ENCODE measurements at places on chromosomes 7 and 10.
A peak's percentile ranks its signal among the peaks of the same experiment; 100 is the strongest.

DNA sequence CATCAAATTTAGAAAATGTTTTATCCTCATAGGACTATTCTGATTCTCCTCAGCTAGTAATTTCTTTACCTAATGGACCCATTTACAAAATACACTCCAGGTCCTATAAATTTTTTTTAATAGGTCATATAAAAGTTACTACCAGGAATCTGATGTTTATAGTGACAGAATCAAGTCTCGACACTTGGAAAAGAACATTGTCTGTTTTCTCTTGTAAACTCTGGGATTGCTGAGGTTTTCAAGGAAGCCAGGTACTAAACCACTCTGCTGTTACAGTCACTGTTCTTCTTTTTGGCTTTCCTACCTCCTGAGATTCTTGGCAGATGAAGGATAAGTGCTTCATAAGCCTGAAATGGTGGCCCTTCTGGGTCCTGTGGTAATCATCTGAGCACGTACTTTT, 493.1 kb downstream of the AUTS2 start:
- DNase-seq, result no peak

DNA sequence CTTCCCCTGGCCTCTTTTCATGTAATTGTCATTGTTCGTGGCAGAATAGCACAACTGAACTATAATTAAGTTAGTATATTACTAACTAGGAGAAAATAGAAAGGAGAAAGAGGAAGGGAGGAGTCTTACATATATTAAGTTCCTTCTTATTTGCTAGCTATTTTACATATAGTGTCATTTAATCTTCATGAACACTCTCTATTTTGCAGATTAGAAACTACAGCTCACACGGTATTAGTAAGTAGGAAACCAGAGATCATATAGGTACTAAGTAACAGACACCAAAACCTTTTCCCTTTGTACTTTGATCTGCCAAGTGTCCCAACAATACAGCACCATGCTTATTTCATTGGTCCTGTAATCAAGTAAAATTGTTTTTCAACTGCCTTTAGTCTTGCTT, 202.4 kb upstream of the HPS1 start:
- no peak for DNase-seq

GRCh38 chr10:5047912-5048628, 44.4 kb upstream of the AKR1C2 start:
- DNase-seq, result no peak

GRCh38 chr7:110987127-110987693, 103.7 kb upstream of the LRRN3 start:
- DNase-seq, result no peak

- no peak for DNase-seq
Measured at GRCh38 chr7:89072081-89072480, 276.5 kb upstream of the TEX47 start.

DNA sequence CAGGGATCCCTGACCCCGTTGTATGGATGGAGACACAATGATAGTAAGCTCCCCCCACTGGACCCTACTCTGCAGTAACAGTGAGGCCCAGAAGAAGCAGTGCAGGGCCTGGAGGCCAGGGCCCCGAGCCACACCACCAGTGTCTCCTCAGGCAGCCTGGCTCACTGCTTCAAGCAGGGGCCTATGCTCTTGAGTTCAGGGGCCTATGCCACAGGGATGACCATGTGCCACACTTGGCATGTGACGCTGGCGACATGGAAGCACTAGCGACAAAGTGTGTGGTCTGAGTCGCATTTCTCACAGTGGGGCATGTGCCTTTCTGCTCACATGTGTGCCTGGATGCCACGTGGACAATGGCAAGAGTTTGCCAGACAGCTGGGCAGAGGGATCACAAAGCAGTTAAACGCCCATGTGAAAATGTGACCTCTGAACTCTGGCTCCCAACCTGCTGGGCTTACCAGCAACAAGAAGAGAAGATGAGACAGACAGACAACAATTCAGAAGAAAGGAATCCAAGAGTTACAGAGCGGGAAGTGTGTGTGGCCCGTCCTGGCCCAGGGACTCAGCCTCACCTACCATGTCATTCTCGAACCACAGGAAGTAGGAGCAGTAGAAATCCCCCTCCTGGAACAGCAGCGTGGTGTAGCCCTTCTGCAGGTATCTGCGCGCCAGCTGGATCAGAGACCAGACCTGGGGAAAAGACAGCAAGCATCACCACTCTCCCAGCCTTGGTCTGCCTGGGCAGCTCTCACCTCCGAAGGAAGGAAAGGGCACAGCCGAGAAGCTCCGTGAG, 4.7 kb upstream of the PYROXD2 start:
- DNase-seq, result no peak

GRCh38 chr7:105743351-105744090, 132.9 kb downstream of the ATXN7L1 start:
- no peak for DNase-seq

- no peak for DNase-seq
Measured at GRCh38 chr10:18500576-18500975, 150.8 kb downstream of the NSUN6 start.

DNA sequence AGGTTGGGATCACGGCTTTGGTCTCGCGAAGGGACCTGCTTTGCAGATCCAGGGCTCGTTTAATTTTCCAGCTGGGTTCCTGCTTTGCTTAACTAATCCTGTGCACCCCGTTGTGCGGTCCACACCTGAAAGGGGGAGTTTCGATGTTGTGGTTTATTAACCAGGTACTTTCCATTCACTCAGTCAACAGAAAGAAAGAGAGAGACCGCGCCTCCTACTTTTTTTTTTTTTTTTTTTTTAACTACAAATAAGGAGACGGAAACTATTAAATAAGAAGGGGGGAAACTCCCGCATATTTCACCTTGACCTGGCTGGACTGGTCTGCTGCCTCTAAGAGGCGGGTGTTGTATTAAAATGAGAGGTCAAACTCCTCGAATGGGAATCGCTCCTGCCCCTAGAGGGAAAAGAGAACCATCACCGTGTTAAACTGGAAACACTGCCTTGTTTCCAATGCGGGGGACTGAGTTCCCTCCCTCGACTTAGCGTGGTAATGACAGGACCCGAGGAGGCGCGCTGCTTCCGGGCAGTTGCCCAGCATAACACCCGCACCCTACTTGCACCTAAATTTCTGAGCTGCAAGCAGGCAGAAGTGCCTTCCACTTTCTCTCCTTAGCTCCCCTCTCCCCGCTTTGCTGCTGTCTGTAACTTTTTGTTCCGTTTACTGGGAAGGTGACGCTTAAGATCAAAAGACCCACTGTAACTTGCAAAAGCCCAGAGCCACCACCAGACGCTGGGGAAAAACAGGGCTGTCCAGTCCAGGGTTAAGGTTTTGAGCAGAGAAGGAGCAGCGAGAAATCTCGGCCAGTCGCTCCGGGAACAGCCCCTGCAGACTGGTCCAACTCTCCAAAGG, 1.1 kb upstream of the ITGB8 start:
- peak; percentile 13 for DNase-seq

DNA sequence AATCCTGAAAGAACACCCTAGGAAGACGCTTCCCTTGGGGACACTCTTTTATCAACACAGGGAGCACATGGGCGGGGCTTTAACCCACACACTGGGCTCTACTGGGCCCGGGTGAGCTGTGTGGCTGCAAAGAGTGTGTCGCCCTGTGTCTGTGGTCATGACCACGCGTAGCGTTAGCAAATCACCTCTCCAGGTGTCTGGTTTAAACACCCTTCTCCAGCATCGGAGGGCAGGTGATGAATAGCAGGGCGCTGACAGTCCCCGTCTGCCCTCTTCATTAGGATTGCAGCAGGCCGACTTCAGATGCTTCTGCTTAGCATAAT, 127.7 kb downstream of the ADARB2 start:
- DNase-seq, result no peak

DNA sequence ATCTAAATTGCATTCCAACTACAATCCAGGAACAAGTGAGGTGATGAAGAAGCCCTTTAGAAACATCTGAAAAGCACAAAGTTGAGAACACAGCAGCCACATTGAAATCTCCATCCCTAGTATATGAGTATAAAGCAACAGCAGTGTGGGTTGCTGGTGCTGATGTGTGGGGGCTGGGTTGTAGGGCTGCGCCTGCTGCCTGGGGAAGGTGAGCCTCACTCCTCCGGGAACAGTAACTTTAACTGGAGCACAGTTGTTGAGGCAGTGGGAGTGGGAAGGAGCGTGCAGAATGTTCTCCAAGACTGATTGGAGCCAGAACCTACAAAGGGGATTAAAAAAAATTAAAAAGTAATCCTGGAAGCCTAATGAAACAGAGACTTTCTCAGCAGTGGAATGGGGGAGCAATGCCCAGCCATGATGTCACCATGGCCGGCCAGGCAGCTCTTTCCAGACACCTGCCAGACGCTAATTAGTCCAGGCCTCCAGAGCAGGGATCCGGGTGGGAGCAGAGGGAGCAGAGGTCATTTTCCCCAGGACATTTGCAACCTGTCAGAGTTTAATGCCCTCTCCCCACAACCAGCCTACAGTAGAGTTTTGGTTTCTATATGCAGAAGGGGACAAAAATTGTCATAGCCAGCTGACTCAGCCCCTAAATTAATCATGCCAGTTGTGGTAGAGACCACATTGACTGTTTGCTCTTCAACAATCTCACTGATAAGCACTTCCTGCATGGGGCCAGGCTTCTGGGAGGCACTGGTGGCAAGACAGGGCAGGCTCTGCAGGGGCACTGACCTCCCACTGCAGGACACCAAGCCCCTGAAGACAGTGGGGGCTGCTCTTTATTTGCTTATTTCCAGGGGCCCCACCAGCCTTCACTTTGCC, 133.0 kb upstream of the ZNF32 start:
- no peak for DNase-seq

DNA sequence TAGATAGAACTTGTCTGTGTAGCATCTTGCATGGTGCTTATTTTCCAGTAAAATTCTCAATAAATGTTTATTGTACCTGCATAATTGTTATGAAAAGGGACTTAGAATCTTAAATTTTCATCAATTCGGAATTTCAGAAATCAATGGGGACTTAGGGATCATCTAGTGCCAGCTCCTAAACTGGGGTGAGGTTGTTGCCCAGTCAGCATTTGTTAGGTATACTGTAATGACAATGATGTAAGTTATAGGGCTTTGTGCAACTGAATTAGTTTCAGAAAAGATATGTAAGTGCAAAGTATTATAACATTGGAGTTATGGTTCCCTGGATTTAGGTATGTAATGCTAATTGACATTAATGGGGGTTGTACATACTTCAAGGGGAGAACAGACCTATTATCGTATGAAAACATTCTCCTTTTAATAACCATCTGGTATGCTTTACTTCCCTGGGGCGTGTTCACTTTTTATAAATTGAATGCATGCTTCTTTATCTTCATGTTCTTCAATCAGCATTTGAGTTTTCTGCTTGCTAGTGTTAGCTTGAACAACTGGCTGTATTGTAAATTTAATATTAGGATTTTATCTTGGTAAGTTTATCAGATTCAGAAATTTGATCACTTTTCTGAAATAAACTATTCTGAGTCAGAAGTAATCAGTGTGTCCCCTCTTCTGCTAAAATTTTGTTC, 270.3 kb downstream of the BBS9 start:
- DNase-seq, result no peak

GRCh38 chr10:27819781-27820531, 74.3 kb upstream of the MKX start:
- no peak for DNase-seq

GRCh38 chr10:97025613-97026242, 160.0 kb downstream of the SLIT1 start:
- DNase-seq, result no peak

GRCh38 chr7:148191391-148192065, 399.0 kb upstream of the C7orf33 start:
- no peak for DNase-seq

DNA sequence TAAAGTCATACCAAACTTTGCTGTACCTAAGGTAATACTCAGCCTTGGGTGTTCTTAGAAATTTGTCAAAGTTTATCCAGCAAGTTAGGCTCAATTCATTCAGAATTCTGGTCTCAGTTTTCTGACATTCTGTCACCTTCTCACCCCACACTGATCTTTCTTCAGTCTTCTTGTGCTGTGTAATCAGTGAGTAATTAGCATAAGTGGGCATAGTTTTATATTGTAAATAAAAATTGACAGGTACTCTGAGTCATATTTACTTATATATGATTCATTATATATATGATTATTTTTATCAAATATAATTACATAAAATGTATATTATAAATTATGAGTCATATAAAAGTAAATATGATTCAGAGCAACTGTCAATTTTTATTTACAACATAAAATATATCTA, 170.9 kb upstream of the MAGI2 start:
- DNase-seq, result no peak

GRCh38 chr7:1117321-1117928, 29.5 kb downstream of the GPER1 start:
- DNase-seq, result no peak

- DNase-seq, result no peak
Measured at GRCh38 chr7:137987018-137987349, 14.9 kb downstream of the CREB3L2 start.

- DNase-seq, result no peak
Measured at GRCh38 chr10:115094416-115095140, 1.4 kb downstream of the ATRNL1 start.

GRCh38 chr10:72370201-72370722, 15.5 kb upstream of the DNAJB12 start:
- DNase-seq, result no peak

GRCh38 chr7:147014286-147014955, 897.8 kb downstream of the CNTNAP2 start:
- no peak for DNase-seq

DNA sequence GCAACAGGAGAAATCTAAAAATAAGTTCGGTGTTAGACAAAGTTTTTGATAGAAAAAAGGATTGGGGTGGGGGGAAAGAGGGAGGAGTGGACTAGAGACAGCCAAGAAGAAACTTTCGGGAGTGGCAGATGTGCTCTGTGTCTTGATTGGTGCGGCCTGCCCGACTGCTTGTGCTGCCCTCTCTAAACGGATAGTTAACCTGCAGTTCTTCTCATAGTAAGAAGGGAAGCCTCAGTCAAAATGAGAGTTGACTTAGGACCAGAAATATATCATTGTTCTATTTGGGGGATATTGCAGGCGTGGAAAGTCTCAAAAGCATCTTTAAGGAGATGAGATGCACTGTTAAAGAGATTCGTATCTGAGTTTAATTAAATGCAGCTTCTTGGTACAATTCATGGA, 39.3 kb downstream of the UBE3C start:
- DNase-seq, result no peak

DNA sequence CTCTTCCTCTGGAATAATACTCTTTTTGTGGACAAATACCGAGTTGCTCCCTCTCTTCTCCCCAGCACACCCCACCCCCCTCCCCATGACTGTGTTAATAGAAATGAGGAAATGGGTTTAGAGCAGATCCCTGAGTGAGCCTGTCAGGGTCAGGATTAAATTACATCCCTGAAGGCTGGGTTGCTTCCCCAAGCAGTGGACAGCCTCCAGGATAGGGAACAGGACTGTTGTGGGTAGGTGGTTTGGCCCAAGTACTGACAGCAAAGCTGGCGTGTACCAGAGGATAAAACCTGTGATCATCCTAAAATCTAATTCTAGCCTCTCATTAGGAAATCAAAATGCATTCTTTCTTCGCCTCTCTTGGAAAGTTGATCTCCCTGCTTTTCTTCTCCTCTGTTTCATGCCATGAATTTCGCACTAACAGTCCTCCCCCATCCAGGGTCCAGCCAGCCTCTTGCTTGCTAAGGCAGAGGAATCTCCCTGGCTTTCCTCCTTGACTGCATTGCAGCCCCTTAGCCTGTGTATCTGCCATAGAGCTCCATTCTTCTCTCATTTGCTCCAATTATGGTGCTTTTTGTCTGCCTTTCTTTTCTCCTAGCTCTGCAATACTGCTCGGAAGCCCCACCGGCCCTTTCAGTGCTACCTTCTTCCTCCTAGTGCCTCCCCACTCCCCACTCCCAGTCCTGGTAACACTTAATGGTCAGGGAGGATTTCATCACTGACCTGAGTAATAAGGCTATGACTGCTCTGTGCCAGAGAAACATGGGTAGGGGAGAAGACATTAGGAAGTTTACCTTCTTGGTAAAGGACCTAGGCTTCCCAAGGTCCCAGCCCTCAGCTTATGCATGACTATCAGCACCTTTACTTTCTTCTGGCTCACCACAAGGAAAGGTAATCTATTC, 8.4 kb downstream of the LRRC4 start:
- no peak for DNase-seq

All from GM12891 (cell line).